Glutamatergic neuron (in vitro differentiated cells): ENCODE measurements at places on chromosomes 1 and 21. TPM values are rescaled to one million over a fixed set of nuclear protein-coding genes. Genes with fewer than 3 reads are reported as not detected.

- no peak for DNase-seq
Observed at GRCh38 chr1:203551550-203551949, 57.6 kb downstream of the OPTC start.

- DNase-seq: no peak
Observed at GRCh38 chr21:45108034-45108790, 33.8 kb downstream of the ADARB1 start.

EDEM3 gene
- total RNA-seq: 23.6 TPM

- DNase-seq: no peak
Observed at GRCh38 chr1:161119092-161119903, 1.4 kb downstream of the NIT1 start.

GRCh38 chr21:45901061-45901690, 80.4 kb upstream of the COL6A1 start:
- no peak for DNase-seq

- DNase-seq: no peak
Observed at GRCh38 chr1:226420897-226421296, 13.0 kb upstream of the PARP1 start.

- DNase-seq: no peak
Observed at GRCh38 chr1:204405988-204406387, 5.6 kb downstream of the PPP1R15B start.

GRCh38 chr21:37940691-37941090, 24.4 kb upstream of the KCNJ6 start:
- DNase-seq: no peak

- DNase-seq: no peak
Observed at GRCh38 chr1:53350853-53351767, 23.2 kb upstream of the LRP8 start.

DNA sequence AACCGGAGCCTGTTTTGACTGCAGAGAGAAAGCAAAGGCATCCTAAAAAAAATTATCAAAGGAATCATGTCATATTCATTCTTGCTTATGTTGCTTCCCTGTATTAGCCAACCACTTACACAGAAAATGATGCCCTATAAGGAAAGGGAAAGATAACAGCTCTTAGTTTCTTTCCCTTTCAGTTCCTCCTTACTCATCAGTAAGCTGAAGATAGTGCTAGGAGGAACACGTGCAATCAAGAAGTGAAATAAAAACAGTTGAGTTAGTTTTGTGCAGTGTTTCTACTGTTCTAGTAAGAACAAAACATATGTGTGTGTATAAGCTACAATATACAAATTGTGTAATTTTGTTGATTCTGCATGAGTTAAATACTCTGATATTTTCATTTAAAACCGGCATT, 45.3 kb upstream of the MTF2 start:
- no peak for DNase-seq

CCDC27 gene
- total RNA-seq: not detected
